Dorsolateral prefrontal cortex (tissue), 122 donors: ENCODE measurements at places on chromosomes 2 and 18. TPM values are rescaled to one million over a fixed set of nuclear protein-coding genes. Genes with fewer than 3 reads are reported as not detected.

CCBE1 gene
- total RNA-seq: 4.5 TPM

SMYD1 gene
- 5.2 TPM for total RNA-seq

PSTPIP2 gene
- 1.7 TPM for total RNA-seq

ANXA4 gene
- 43.6 TPM for total RNA-seq

LRRTM4 gene
- 33.0 TPM for total RNA-seq

CYS1 gene
- 4.4 TPM for total RNA-seq
